Brain microvascular endothelial cell (primary cell): ENCODE measurements at places on chromosomes 7 and 10.

- DNase-seq, result peak; percentile 56
These were observed 12.0 kb downstream of the STARD3NL start for GRCh38 chr7:38190011-38190410.

DNA sequence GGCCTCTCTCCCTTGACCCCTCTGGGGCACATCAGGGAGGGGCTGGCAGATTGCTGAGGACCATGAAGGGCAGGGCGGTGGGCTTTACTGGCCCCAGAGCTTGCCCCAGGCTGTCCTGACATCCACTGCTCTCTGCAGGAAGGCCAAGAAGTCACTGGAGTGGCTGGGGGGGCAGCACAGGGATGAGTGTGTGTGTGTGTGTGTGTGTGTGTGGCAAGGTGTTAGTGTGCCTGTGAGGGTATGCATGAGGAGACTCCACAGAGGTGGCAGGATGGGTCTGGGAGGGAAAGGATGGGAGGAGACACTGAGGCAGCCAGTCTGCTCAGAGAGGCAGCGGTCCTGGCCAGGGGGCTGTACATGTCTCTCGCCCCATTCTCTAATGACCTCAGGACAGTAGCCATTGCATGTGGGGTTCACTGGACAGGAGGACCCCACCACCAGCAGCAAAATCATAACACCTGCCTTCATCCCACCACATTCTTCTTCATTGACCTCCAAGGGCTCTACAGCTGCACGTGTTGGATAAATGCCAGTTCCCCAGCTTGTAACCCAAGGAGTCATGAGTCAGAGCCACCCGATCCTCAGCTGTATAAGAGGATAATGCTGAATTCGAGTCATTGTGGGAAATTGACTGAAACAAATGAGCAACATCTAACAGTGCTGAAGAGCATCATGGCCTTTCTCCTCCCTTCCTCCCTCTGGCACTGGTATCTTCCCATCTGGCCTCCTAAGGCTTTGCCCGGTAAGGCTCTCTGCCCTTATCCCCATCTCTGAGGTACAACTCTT, 720.5 kb downstream of the GRID1 start:
- DNase-seq, result peak; percentile 47

GRCh38 chr10:100658269-100658668, 87.1 kb upstream of the PAX2 start:
- no peak for DNase-seq

GRCh38 chr7:146654048-146654447, 537.4 kb downstream of the CNTNAP2 start:
- peak; percentile 5 for DNase-seq

- DNase-seq, result peak; percentile 99
These were observed 7.6 kb upstream of the ADAMTS14 start for GRCh38 chr10:70664702-70665195.

- DNase-seq, result no peak
These were observed 11.7 kb upstream of the CPA4 start for GRCh38 chr7:130281260-130281659.

DNA sequence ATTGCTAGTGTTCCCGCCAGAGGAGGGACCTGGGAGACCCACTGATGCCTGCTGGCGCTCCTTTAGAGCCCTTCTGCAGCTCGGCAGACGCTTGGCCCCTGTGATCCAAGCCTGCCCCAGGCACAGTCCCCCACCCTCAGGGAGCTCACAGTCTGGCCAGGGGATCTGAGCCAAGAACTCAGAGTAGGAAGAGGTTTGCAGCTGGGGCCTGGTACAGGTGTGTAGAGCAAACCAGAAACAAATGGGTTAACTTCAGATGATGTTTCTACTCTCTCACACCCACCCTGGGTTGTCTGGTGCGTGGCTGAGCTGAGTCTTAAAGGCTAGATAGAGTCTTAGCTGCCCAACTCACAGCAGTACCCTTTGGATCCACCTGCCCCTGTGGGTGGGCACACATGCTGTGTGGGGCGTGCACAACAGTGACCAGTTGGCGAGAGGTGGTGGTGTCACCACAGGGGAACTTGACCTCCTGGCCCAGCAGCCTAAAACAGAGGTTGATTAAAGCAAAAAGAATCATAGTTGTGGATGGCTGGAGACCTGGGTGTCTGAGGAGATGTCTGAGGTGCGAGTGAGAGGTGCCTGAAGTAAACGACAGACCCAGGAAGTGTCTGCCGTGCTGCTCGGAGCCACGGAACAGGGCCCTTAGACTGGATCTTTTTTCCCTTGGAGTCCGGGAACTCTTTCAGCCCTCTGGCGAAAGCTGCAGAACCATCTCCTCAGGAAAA, 31.2 kb upstream of the SRGN start:
- DNase-seq, result no peak

GRCh38 chr7:116159711-116160110, 50.6 kb upstream of the TES start:
- no peak for DNase-seq

DNA sequence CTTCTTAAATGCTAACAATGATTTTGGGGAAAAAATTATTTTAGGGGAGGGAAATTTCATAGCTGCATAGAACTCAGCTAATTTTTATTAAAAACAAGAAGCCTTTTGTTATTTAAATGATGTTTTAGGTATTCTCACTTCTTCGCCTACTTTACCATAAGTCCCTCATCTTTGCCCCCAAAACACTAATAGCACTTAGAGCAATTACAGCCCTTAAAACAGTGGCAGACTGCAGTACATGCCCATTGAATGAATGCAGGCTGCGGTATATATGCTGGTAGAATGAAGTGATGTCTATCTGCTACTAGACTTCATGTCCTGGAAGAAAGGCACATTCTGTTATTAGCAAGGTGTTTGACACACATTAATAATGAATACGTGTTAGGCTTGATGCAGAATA, 2.9 kb upstream of the SPAG6 start:
- DNase-seq, result no peak

- DNase-seq, result no peak
These were observed 33.7 kb downstream of the CTTNBP2 start for GRCh38 chr7:117839507-117839906.

DNA sequence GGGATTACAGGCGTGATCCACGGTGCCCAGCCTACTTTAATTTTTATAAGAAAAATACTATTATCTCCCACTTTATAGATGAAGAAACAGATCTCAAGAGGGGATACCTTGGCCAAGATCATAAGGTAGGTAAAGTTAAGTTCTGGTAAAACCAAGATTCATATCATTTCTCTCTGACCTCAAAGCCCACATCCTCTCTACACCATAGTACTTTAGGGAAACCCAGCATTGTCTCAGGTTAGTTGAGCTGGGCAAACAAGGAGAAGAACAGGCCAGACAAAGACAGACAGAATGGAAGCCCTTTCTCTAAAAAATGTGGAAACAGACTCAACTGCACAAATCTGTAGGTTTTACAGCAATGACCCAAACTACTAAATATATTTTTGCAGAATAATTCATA, 197.7 kb upstream of the FRMD4A start:
- DNase-seq, result no peak

GRCh38 chr7:11458736-11459483, 373.1 kb downstream of the THSD7A start:
- DNase-seq, result peak; percentile 77

DNA sequence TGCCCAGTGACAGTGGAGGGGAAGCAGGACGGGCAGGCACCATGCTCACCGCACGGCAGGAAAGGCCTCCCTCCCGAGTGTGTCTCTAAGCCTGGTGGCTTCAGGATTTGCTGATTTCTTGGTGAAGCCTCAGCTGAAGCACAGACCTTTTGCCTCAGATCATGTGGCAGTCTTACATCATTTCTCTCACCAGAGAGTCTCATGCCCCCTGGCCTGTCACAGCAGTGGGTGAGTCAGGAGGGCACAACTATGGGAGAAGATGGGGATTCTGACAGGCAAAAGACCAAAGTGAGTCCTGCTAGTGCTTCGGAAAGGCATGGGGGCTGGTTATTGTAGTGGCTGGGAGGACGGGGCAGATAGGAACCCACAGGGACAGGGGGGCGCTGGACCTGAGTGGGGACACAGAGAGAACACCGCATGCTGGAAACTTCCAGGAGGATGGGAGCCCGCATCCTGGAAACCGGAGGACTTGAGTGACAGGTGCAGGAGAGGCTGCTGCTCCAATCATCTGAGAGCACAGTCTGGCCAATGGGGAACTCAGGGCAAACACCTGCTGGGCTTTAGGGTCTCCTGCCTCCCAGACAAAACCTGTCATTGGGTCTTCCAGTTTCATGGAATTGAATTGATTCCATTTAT, 166.8 kb downstream of the ADARB2 start:
- no peak for DNase-seq

DNA sequence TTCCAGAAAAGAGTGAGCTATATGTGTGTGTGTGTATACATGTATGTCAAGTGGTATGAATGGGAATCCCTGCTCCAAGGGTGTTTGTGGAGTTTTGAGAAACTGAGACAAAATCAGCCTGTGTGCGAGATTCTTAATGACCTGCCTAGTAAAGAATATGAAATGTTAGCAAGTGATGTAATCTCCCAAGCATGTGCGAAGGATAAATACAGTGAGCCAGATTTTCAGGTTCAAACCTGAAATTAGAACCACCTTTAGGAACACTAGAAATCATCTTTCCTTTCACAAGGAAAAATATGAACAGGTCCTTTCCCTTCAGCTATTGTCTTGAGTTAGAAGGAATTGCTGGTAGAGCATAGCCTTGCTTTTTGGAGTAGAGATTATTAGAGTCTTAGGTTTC, 457.6 kb downstream of the LRMDA start:
- DNase-seq, result no peak

DNA sequence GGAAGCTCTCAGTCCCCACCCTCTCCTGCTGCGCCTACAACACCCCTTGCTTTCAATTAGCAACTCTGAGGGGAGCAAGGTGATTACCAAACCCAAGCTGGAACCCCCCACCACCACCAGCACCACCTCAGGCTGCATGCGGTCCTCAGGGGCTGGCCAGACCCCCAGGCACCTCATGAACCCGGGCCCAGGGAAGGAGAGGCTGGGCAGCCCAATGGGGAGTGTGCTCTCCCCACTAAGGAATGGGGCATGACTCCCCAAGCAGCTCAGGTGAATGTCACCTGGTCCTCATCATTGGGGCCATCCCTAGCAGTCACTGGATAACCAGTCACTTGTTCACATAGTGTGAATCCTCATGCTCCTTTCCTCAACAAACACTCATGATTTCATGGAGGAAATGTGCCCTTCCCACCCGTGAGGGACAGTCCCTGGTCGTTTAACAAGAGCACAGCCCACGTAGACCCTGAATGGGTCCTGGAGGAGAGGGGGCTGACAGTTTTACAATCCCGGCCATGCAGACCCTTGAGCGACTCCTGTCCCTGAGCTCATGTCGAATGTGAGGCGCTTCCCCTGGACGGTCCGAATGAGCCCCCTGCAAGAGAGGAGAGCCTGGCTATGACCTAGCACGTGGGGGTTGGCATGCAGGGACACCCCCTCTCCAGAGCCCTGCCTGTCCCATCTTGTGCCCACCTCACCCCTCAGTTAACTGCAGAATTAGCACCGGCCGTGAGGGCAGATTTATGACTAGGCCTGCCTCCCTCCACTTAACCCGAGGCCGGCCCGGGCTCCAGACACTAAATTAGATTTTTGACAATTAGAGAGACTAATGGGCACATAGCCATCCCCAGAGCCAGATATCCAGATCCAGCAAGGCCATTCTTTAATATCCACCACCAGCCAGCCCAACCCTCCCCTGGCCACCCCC, 29.1 kb downstream of the POLL start:
- no peak for DNase-seq

DNA sequence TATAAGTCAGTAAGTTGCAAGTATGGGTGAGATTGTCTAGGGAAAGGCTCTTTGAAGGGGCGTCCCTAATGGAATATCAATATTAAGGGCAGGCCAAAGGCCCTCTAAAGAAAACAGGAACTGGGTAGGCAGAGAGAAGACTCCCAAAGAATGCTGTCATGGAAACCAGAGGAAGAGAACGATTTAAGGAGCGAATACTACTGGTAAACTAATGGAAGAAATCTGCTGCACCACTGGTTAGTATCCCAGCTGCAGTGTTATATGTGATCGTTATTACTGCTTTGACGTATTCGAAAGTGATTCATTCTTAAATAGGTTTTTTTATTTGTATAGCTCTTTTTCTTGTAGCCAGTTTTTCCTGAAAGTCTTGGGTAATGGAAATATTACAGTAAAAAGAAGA, 1.3 kb downstream of the CASP2 start:
- DNase-seq, result no peak

DNA sequence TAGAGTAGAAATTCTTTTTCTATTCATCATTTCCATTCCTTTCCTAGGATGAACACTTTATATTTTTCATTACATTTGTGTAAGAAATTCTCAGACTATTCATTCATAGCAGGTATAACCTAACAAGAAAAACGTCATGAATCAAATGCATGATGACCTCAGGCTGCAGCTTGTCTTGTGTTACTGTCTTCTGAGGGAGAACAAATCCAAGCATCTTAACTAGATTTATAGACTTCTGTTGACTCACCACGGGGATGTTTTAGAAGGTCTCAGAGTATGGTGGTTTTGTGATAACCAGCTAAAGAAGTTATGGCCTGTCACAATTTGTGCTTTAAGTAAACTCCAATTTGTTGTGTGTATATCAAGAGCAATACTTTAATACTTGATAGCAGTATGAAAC, 102.7 kb downstream of the ANKRD7 start:
- DNase-seq, result no peak

DNA sequence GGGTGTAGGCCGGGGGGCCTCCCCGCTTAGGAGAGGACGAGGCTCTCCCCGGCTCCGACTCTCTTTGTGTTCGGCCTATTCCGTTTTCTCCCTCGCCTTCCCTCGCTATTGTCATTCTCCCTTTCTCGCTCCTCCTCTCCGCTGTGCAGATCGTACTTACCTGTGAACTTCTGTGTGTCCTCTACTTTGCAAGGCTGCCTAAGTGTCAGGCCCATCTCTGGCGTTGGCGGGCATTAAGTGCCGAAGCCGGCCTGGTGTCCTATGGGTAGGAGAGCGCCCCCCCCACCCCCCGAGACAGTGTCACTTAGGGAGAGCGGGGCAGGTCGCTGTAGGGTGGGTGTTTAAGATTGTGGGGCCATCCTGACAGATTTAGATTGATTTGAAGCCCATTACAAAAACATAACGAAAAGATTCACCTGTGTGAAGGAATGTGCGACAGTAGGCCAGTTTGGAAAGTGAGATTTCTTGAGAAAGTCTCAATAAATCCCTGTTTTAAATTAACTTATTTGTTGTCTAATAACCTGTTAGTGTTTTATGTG, 579 bp downstream of the RBM33 start:
- peak; percentile 12 for DNase-seq

DNA sequence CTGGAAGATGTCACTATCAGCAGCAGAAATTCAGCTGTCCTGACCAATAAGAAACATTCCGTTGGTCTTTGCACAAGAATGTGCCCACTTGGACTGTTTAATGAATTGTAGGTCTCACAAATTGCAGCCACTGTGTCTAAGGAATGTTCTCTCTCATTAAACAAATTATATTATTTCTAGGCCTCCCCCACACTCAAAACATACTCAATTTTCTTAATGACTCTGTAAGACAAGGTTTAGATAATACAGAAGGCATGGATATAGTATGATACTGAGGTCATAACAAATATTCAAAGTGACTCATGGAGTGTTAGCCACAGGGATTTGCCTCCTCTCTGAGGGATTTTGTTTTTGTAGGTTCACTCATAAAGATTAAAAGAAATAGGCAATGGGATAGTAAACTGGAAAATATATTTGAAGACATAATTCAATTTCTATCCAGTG, 197.5 kb downstream of the PTN start:
- DNase-seq, result peak; percentile 77
